ENCODE measurements at places on chromosomes 1 and 21.

GRCh38 chr1:201383647-201384405 lies 6.3 kb upstream of the TNNT2 start:
- DNase-seq = peak; percentile 26

DNA sequence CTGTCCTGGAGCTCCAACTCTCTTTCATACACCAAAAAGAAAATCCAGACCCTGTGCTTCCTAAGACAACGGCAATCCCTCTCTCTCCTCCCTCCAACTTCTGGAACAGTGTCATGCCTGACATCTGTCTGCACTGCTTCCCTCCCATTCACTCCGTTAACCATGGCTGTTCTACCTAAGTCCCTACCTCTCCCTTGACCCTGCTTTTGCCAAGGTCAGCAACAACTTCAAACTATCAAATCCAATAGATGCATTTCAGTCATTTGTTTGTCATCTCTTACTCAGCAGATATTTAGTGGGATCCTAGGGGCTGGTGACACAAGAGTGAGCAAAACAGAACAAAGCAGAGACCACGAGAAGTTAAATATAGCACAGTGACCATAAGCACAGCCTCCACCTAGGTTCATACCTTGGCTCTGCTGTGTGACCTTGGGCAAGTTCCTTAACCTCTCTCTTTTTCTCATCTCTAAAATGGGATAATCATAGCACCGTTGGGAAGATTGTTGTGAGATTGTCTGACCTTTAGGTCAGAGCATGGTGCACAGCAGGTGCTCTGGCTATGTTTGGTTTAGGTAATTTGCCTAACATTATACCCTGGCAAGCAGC lies 88.9 kb downstream of the TMEM53 start:
- DNase-seq = no peak

- DNase-seq = peak; percentile 82
Observed at GRCh38 chr1:151594143-151594625, 17.7 kb upstream of the SNX27 start.

DNA sequence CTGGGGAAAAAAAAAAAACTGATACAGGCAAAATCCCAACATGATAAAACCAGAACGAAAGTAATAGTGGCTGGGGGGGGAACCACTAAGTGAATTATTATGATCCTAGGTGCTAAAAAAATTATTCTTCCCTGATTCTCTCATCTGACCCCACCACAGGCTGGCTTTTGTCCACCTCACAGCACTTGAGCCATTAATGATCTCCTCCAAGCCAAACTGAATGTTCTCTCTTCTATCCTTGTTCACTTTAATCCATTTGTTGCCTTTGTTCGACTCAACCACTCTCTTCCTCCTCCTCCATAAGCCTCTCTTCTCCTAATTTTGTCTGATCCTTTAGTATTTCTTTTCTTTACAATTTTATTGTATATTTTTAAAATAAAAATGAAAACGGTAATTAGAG lies 16.0 kb upstream of the SMYD2 start:
- DNase-seq = no peak

GRCh38 chr1:172121081-172121717 lies 279.9 kb downstream of the DNM3 start:
- DNase-seq = no peak

All from NCI-H1105 treated with DMSO at 0.1 percent for 48 hours (cell line).